SJSA1 (cell line): ENCODE measurements at places on chromosomes 1 and 21.

DNA sequence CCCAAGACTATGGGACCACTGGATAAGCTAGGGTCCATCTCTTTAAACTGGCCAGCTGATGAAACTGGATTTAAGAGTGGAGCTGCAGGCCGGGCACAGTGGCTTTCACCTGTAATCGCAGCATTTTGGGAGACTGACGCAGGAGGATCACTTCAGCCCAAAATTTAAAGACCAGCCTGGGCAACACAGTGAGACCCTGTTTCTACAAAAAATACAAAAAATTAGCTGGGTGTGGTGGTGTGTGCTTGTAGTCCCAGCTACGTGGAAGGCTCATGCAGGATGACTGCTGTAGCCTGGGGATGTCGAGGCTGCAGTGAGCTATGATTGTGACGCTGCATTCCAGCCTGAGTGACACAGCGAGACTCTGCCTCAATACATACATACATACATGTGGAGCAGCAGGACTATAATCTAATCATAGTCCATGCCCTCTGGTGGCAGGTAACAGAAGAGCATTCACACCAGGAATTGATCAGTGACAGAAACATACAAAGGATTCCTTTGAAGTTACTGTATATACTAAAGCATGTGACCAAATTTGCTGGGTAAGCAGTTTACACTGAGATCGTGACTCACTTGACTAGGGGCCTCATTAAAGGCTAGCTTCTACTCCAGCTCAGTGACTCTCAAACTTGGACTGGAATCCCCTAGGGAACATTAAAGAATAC is 101.5 kb upstream of the SLFNL1 start:
- H3K36me3 ChIP-seq, result peaks cover 9% of the 10 kb centered on the region
- no peak overlapping the region for H3K4me3 ChIP-seq
- no peaks in the 10 kb centered on the region for H3K4me1 ChIP-seq

GRCh38 chr1:212463565-212464285 is 31.0 kb downstream of the NENF start:
- no peak overlapping the region for H3K27ac ChIP-seq
- DNase-seq, result no peak
- no peaks in the 10 kb centered on the region for H3K27me3 ChIP-seq
- no peak overlapping the region for H3K4me3 ChIP-seq
- no peaks in the 10 kb centered on the region for H3K36me3 ChIP-seq
- H3K4me1 ChIP-seq, result no peaks in the 10 kb centered on the region

DNA sequence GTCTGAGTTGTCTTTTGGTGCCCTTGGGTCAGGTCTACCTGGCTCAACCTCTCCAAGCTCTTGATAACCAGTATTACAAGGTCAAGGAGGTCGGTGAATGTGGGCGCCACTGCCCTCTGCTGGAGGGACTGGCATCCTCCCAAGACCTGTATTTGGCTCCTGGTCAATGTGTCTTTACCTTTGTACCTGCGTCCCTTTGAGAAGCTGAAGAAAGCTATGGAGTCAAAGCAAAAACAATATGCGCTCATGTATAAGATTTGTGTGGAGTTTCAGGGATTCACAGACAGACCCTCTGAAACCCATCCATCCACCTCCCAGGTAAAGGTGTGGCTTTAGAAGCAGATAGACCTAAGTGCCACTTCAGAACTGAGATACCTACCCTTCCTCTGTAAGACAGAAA is 61.8 kb upstream of the NBL1 start:
- no peaks in the 10 kb centered on the region for H3K36me3 ChIP-seq
- H3K27ac ChIP-seq, result no peak overlapping the region
- DNase-seq, result peak; percentile 49
- no peak overlapping the region for H3K4me3 ChIP-seq
- no peaks in the 10 kb centered on the region for H3K4me1 ChIP-seq

DNA sequence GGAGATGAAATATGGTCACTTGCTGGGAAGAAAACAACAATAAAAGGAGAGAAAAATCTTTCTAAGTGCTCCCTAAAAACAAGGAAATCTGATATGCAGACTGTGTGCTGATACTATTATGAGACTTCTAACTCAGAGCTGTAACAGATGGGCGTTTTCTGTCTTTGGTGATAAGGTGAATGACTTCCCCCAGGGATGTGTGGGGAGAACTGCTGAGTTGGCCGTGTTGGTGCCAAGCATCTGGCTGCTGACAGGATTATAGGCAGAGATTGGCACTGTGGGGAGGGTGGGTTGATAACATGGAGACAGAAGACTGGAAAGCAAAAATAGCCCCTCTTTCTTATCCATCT is 438.5 kb upstream of the PLXNA2 start:
- DNase-seq, result no peak
- H3K4me1 ChIP-seq, result no peaks in the 10 kb centered on the region
- H3K4me3 ChIP-seq, result no peak overlapping the region
- H3K36me3 ChIP-seq, result no peaks in the 10 kb centered on the region
- no peaks in the 10 kb centered on the region for H3K27me3 ChIP-seq

DNA sequence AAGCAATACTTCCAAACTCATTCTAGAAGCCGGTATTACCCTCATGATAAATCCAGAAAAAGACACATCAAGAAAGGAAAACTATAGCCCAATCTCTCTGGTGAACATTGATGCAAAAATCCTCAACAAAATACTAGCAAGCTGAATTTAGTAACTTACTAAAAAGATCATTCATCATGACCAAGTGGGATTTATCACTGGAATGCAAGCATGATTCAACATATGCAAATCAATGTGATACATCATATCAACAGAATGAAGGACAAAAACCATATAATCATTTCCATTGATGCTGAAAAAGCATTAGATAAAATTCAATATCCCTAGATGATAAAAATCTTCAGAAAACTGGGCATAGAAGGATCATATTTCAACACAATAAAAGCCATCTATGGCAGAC is 402.9 kb downstream of the TGFB2 start:
- DNase-seq, result no peak
- no peaks in the 10 kb centered on the region for H3K27me3 ChIP-seq
- H3K36me3 ChIP-seq, result no peaks in the 10 kb centered on the region
- no peak overlapping the region for H3K4me3 ChIP-seq
- no peak overlapping the region for H3K27ac ChIP-seq
- no peaks in the 10 kb centered on the region for H3K4me1 ChIP-seq

DNA sequence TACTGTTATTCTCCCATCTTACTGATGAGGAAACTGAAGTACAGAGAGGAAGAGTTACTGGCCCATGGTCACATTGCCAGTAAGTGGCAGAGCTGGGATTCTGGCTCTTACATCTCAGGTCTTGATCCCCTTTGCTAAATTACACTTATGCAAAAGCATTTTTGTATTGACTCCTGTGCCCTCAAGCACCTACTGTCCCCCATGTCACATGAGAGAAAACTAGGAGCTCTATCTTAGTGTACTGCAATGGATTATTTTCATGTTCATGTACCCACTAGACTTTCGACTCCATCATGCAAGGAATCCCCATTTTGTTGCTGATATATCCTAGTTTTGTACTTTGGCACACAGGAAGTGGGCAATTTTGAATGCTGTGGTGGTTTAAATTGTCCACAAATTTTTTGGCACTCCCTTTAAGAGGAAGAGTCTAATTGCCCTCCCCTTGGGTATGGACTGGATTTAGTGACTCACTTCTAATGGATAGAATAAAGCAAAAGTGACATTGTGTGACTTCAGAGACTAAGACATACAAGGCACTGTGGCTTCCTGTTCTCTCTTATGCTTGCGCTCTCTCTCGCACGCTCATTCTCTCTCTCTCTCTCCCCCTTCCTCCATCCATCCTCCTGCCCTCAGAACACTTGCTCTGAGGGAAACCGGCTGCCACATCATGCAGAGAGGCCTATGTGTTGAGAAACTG is 43.5 kb upstream of the JAK1 start:
- H3K36me3 ChIP-seq, result no peaks in the 10 kb centered on the region
- no peak for DNase-seq
- no peak overlapping the region for H3K4me3 ChIP-seq
- H3K27me3 ChIP-seq, result peaks cover 4% of the 10 kb centered on the region; the same call in 1 of the 2 replicates
- no peaks in the 10 kb centered on the region for H3K4me1 ChIP-seq
- no peak overlapping the region for H3K27ac ChIP-seq

DNA sequence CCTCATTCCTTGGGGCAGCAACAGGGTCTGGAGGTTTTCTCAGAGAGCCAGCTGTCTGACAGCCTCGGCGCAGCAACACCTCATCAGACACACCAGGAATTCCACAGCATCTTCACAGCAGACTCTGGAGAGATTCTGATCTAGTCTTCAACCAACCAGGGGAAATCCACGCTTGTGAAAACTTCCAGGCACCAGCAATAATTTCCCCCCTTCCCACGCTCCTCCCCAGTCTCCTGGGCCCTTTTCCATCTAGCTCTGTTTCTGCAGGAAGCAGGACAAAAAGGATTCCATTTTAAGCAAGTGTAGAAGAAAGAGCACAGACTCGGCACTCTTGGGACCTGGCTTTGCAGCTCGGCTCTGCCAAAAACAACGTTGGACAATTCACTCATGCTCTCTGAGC is 44.3 kb upstream of the CAPZB start:
- H3K36me3 ChIP-seq, result no peaks in the 10 kb centered on the region
- H3K4me3 ChIP-seq, result no peak overlapping the region
- no peaks in the 10 kb centered on the region for H3K27me3 ChIP-seq

GRCh38 chr1:161298116-161298515 is 11.7 kb downstream of the MPZ start:
- H3K4me1 ChIP-seq, result no peaks in the 10 kb centered on the region
- no peaks in the 10 kb centered on the region for H3K27me3 ChIP-seq
- no peak overlapping the region for H3K4me3 ChIP-seq

DNA sequence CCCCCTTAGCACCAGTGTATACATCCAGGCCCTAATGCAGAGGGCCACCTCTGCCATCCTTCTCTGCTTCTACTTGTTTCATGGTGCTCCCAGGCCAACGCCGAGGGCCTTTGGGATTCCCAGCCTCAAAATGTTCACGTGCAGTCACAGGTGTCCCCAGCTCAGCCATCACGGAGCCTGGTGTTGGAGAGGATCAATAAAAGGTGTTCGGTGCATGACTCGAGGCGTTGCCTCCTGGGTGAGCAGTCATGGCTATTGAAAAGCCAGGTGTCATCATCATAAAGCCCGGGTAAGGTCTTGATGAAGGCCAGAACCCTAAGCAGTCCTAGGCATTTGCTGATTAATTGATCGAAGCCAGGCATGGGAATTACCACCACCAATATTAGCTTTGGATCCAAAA is 76.1 kb downstream of the ABCA4 start:
- peaks cover 38% of the 10 kb centered on the region for H3K4me1 ChIP-seq
- 0 out of 2 replicates have a peak, but pooled peaks cover 2% of the 10 kb centered on the region for H3K36me3 ChIP-seq
- no peaks in the 10 kb centered on the region for H3K27me3 ChIP-seq
- H3K27ac ChIP-seq, result no peak overlapping the region
- no peak overlapping the region for H3K4me3 ChIP-seq
- no peak for DNase-seq

GRCh38 chr1:111602974-111603373 is 16.6 kb upstream of the RAP1A start:
- no peaks in the 10 kb centered on the region for H3K36me3 ChIP-seq
- H3K4me3 ChIP-seq, result no peak overlapping the region
- H3K27ac ChIP-seq, result no peak overlapping the region
- peaks cover 20% of the 10 kb centered on the region for H3K4me1 ChIP-seq

DNA sequence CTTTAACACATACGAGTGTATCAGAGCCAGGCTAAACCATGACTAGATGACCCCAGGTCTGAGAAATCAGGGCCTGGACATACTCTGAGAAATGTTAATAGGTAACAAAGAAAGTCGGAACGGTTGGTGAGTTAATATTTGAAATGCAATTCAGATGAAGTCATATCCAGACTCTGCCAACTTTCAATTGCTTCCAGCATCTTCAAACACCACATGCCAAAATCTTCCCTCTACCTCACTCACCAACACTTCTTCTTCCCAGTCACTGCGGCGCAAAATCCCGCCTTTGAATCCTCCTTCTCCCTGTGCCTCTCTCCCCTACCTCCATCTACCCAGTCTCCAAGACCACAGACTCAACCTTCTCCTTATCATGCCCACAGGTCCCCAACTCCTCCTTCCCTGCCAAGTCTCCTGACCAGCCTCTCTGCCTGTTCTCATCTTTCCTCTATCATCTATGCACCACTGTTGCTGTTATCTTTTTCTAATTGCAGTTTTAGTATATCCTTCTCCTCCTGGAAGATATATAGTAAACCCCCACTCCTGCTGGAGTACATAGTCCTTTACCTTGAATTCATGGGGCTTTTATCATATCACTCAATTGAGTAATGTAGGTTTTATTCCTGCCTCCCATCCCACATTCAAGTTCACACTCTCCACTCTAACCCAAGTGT is 41.3 kb downstream of the ZBTB18 start:
- DNase-seq, result no peak
- H3K27ac ChIP-seq, result peak overlapping the region; percentile 66
- H3K4me1 ChIP-seq, result peaks cover 14% of the 10 kb centered on the region
- no peaks in the 10 kb centered on the region for H3K27me3 ChIP-seq
- no peaks in the 10 kb centered on the region for H3K36me3 ChIP-seq
